ENCODE measurements at places on chromosomes 6 and 20.

DNA sequence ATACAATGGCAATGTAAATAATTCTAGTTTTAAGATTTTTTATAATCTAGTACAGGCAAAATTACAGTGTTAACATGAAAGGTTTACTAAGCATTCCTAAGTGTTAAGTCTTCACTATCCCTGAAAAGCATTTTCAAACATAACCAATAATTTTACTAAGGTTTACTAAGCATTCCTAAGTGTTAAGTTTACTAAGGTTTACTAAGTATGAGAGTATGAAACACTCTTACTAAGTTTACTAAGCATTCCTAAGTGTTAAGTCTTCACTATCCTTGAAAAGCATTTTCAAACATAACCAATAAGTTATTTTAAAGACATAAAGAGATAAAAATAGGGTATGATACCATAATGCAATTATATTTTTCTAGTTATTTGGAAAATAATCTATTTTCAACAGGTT, 82.6 kb downstream of the PRSS35 start:
- no peak for DNase-seq

GRCh38 chr20:33933469-33933909, 60.2 kb upstream of the RALY start:
- DNase-seq: peak; percentile 71

DNA sequence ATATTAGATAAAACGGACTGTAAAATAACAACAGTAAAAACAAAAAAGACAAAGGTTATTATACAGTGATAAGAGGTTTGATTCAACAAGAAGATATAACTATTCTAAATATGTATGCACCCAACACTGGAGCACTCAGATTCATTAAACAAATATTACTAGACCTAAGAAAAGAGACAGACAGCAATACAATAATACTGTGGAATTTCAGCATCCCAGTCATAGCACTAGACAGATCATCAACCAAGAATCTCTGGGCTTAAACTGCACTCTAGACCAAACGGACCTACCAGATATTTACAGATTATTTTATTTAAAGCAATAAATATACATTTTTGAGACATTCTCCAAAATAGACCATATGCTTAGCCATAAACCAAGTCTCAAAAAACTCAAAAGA, 263.8 kb downstream of the C6orf118 start:
- no peak for DNase-seq

GRCh38 chr20:20831794-20832193, 119.3 kb upstream of the RALGAPA2 start:
- no peak for DNase-seq

- no peak for DNase-seq
These were observed 32.9 kb downstream of the FRK start for GRCh38 chr6:116027801-116028200.

- DNase-seq: no peak
These were observed 45.5 kb downstream of the EIF2S2 start for GRCh38 chr20:34066476-34067090.

DNA sequence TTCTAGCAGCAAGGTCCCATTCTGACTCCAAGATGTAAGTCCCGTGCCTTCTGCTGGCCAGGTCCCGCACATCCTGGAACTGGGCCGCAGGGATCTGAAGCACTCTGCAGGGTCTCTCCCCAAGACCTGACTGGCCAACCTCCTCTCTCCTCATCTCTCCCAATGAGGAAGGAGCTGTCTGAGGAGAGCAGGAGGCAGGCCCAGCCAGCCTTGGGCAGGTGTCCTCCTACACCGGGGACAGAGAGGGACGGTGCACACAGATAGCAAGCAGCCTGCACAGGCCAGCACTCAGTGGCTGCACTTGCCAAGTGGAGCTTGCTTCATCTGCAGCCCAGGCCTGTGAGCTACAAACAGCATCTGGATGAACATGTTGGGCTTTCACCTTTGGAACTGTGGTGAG, 76.8 kb upstream of the CD93 start:
- DNase-seq: no peak

GRCh38 chr6:161095916-161096315, 104.3 kb downstream of the MAP3K4 start:
- DNase-seq: no peak

DNA sequence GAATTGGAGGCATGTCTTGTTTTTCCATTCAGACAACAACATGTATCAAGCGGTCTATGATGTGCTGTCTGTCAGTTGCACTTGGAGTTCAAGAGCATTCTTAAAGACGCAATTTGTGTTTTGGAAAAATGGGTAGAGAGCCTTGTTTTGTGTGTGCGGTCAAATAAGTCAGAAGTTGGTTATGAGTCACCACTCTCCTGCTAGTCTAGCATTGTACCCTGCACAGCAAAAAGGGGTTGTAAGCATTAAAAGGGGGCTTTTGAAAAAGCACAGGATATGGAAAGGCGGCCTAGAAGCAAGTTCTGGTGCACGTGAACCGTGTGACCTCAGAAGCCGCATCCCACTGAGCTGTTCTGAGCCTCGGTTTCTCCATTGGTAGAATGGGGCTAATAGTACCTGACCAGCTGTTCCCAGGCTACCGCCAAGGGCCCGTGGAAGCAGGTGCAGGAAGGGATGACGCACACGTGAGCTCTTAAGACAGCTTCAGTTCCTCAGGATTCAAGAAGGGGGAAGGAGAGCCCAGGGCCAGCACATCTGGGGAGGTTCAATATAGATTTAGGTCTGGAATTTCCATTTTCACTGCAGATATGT, 61.6 kb upstream of the SNX9 start:
- DNase-seq: peak; percentile 66

GRCh38 chr20:47854687-47855212, 69.5 kb upstream of the SULF2 start:
- DNase-seq: peak; percentile 57

GRCh38 chr6:112362027-112362795, 15.1 kb downstream of the RFPL4B start:
- DNase-seq: no peak

DNA sequence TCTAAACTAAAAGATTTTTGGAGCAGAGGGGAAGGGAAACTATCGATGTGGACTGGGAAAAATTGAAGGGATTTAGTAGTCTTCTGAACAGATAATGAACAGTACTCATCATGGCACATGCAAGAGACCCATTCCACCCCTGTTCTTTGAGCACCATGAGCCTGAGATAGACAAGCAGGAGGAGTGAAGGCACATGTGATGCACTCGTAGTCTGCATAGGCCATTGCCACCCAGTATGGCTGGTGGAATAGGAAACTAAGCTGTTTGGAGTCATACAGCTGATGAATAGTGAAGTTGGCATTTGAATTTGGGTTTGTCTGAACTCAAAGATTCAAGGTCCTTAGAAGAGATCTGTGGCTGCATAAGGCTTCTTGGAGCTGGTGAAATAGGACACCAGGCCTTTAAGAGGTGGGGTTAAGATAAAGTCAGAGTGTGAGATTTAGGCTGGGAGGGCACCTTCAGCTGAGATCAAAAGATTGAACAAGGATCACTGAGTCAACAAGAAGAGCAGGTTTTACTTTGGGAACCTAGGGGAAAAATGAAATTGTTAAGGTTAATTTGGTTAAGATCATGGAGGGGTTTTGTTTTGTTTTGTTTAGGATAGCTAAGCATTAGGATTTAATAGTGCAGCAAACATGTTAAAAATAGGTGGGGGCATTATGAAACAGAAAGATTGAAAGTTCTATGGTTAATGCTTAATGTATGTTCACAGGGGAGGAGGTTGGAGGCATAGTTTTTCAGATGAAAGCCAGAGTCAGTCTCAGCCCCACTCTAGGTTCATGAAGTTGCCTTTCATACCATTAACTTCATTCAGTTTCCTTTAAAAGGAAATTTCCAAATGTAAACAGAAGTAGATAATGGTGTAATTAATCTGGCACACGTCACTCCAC, 148.8 kb downstream of the ARID1B start:
- DNase-seq: no peak
